ENCODE measurements at places on chromosomes 6 and 20.
A peak's percentile ranks its signal among the peaks of the same experiment; 100 is the strongest.

DNA sequence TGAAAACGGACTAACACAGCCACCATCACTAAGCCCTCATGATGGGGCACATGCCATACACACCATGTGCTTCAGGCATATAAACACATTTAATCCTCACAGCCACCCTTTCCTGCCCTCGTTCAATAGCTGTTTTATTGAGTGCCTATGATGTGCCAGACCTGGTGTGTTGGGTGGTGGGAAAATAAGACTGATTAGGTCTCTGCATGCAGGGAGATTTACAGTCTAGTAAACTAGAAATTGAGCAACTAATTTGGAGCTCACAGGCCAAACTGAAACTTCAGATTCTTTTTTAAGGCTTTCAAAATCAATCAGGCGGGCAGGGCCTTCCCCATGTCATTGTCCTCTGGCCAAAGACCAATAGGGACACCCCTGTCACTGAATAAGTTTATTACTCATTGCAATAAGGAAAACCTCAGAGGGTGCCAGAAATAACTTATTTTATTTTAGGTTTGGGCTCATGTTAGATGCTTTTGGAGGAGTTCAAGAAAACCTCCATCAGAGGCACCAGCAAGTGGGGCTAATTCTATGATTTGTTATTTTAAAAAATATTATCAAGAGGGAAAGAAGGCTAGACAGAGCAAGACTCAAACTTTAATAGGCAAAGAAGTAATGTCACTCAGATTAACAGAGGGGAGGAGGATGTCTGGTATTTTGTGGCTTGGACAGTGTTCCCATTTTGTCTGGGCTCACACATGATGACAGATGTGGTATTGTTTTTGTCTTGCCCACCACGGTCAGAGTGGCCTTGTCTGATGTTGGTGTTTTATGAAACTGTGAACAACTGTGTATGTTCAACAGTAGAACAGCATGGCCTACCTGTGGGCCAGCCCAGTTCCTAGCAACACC lies 12.0 kb downstream of the ZFP64 start:
- no peak for DNase-seq

DNA sequence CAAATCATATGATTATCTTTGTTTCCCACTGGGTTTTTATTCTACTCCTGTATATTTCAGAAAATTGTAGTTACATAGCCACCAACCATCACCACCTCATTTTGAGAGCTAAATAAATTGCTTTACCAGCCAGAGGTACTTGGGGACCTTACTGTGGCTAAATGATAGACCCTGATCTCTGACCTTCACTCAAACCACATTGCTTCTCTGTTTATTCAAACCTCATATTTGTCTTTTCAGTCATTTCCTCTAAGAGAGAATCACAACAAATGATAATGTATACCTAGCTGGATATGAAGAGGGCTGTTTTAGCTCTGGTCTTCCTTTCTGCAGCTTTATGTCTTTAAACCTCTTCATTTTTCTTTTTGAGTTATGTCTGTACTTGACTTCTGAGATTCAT lies 142.8 kb downstream of the ADGB start:
- peak; percentile 15 for DNase-seq

GRCh38 chr6:106626485-106626884 lies 2.8 kb downstream of the RTN4IP1 start:
- no peak for DNase-seq

- no peak for DNase-seq
Observed at GRCh38 chr20:689947-690346, 14.3 kb upstream of the SCRT2 start.

- no peak for DNase-seq
Observed at GRCh38 chr6:44297063-44298038, 15.8 kb downstream of the AARS2 start.

DNA sequence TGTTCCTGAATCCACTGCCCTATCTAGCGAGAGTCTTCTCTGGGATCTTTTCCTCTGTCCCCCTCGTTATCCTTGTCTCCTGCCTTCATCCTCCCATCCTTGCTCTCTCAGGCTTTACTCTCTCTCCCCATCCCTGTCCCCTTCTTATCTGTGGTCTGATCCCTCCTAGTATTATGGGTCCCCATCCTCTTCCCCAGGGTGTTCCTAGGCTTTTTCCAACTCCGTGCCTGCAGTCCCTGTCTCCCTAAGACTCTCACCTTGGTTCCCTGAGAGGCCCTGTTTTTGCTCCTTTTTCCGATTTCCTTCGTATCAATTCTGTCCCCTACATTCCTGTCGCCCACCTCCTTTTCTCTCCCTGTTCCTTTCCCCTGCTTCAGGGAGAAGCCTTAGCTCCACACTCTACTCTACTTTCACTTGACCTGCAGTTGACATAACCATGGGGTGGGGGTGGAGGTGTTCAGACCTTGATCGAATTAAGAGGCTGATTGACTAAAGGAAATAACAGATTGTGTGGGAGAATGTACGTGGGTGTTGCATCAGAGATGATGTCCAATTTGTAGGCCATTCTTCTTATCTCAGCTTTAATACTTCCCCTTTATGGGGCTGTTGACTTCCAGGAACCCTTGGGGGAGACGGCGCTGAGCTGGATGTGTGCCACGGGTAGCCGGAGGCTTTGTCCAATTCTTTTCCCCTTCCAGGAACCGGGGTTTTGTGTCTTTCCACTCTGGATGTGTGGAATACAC lies 905 bp downstream of the PPARD start:
- DNase-seq, result no peak

DNA sequence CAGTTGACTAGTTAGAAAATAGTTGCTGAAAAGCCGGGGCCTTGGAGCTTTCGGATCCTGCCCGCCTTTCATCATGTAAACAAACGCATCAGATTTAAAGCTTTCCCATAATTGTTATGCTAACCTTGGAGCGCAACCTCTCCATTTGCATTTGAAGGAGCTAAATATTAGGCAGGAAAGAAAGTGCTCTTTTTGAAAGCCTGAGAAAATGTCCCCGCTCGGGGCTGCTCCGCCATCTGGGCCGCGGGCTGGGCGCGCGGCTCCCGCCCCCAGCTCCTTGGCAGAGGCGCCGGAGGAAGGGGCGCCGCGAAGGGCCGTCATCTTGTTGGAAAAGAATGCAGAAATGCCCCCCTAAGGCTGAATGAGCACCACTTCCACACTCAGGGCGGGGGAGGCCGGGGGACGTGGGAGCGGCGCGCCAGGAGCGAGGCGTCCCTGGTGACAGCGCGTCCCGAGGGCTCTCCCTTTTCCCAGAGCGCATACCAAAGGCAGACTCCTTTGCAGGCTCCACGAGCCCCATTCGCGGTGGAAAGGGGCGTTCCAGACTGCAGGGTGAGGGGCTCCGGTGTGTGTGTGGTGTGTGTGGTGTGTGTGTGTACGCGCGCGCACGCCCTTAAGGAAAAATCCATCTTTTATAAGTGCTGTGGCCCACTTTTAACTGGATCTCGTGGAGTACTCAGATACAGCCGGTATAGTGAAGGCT lies 145.6 kb upstream of the ID4 start:
- no peak for DNase-seq

- DNase-seq, result no peak
Observed at GRCh38 chr6:14593286-14593685, 475.7 kb downstream of the CD83 start.

- DNase-seq, result peak; percentile 40
Observed at GRCh38 chr6:34514593-34515472, 41.3 kb downstream of the SPDEF start.

DNA sequence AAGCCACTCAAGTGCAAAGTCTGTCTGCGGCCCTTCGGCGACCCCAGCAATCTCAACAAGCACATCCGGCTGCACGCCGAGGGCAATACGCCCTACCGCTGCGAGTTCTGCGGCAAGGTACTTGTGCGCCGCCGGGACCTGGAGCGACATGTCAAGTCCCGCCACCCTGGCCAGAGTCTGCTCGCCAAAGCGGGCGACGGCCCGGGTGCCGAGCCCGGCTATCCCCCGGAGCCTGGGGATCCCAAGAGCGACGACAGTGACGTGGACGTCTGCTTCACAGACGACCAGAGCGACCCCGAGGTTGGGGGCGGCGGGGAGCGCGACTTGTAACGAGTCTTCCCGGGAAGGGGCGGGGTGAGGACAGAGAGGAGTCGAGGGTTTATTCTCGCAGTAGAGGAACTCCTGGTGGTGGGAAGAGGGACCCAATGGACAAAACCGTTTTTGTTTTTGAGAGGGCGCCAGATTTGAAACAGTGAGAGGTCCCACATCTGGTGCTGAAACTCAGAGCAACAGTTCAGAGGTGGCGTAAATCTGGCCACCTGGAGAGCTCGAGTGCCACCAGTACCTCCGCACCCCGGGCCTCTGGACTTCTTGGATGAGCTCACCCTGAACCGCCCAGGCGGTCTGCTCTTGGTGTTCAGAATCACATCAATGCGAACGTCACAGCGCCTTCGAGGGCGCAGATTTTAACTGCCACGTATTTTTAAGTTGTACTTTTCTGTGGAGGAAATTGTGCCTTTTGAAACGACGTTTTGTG lies 8.0 kb downstream of the PRDM13 start:
- DNase-seq, result no peak

GRCh38 chr20:62529896-62530642 lies 54.3 kb upstream of the GATA5 start:
- DNase-seq, result no peak

GRCh38 chr20:56437196-56437960 lies 25.3 kb downstream of the CASS4 start:
- no peak for DNase-seq

DNA sequence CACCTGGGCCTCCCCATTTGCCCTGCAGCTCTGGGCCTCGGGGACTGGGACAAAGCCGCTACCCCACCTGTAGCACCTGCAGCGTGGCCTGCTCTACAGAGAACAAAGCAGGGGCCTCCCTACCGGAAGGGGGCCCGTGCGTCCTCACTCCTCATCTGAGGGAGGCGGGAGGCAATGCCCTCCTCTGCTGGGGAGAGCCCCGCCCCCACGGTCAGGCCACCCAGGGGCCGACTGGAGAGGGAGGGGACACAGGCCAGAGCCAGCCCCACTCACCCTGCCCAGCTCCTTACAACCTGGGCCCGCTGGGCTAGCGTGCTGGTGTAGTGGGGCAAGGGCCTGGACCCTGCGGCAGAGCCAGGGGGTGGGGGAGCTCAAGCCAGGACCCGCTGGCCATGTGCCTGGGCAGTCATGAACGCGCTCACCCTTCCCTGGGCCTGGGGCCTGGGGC lies 8.0 kb downstream of the LAMA5 start:
- no peak for DNase-seq

- DNase-seq, result no peak
Observed at GRCh38 chr6:74826263-74826662, 379.6 kb downstream of the COL12A1 start.

DNA sequence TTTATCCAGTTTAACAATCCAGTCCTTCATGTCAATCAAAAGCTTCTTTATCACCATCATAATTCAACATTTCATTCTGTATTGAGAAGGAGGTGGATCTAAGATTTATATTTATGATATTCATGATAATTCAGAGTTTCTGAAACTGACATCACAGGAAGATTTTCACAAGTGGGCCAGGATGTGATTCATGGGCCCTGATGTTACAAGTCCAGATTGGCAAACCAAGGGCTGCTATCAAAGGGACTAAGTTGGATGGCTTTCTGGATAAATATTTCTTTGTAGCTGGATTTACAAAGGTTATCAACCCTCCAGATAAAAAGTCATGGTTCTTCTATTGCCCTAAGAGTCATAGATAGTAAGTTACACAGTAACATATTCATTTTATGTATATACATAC lies 866.5 kb downstream of the KIF16B start:
- no peak for DNase-seq

GRCh38 chr20:48217190-48217589 lies 431.9 kb upstream of the SULF2 start:
- no peak for DNase-seq

DNA sequence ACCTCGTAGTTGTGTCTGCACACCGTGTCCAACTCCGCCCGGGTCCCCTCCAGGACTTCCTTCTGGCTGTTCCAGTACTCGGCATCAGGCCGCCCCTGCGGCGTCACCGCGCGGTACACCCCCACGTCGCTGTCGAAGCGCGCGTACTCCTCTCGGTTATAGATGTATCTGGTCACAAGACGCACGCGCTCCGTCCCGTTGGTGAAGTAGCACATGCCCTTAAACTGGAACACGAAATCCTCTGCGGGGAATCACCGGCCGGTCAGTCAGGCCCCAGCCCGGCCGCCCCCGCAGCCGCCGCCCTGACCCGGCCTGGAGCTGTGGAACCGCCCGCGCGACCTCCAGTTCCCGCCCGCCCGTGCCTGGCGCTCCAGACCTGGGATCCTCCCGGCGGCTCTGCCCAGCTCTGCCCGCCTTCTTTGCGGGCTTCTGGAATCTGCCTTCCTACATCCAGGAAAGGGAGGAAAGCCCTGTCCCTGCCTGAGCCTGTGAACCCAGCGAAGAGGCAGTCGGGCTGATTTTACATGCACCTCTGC lies 1.6 kb downstream of the HLA-DQB1 start:
- DNase-seq, result no peak

DNA sequence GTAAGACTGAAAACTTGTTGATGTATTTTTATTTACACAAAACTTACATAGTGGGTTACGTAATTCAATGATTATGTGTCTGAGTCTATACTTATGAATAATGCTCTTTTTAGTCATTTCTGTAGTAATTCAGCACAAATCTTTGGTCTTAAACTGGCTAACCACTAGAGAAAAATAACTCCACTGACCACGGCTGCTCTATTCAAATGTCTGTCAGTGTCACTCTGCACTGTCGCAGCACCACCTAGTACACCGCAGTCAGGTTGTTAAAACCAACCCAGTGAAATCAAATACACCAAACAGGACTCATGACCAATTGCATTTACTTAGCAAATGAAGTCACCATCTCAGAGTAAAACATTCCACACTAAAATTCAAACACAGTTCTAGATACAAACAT lies 93.5 kb upstream of the CCDC28A start:
- no peak for DNase-seq

DNA sequence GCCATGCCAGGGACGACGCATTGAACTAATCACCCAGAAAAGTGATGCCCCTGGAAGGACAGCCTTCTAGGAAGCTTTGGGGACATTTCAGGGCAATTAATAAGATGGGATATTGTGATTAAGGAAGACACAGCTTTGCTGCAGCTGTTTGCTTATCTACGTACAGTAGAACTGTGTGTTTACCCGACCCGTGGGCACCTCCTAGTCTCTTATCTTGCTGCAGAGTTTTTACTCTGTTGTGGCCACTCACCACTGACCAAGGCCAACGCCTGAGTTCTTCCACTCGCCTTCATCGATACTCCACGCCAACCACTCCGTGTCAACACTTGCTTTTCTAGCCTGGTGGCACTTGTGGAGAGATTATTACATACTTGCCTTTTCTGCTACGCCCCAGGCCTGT lies 105.9 kb upstream of the MLN start:
- no peak for DNase-seq

DNA sequence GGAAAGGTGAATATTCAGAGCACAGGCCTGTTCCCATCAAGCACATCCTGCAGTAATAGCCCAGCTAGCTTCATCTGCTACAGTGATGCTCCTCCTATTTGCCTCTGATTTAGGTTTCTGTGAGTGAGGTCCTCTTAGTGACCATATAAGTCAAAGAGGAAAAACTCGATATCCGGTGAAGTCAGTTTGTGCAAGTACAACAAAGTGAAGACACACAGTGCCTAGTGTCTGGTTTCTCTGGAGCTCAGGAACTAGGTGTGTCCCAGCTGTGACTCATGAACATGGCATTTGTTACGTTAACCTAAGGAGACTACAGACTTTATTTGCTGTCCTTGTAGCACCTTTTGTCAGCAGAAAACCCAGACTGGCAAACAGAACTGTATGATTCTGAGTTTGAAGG lies 33.9 kb downstream of the EDN1 start:
- no peak for DNase-seq

- DNase-seq, result peak; percentile 46
Observed at GRCh38 chr6:143673669-143674068, 4.1 kb upstream of the PHACTR2 start.

- no peak for DNase-seq
Observed at GRCh38 chr6:26172608-26172968, 85.4 kb downstream of the HFE start.
